ENCODE measurements at places on chromosomes 5 and 9.

DNA sequence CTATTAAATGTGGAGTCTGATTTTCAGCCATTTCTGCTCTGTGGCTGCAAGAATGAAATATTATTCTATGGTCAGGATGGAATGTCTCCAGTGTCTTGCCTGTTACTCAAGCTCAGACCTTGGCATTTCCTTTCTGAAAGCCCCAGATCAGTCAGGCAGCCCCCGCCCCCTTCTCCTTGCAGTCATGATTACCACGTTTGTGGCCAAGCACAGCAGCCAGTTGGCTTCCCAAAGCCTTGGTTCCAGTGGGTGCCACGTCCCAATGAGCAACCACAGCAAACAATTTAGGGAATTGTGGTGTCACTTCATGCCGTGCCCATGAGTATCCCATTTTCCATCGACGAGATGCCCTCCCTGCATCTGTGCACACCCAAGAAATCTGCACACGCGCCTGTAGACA is 9.7 kb upstream of the OBP2A start:
- DNase-seq = no peak

DNA sequence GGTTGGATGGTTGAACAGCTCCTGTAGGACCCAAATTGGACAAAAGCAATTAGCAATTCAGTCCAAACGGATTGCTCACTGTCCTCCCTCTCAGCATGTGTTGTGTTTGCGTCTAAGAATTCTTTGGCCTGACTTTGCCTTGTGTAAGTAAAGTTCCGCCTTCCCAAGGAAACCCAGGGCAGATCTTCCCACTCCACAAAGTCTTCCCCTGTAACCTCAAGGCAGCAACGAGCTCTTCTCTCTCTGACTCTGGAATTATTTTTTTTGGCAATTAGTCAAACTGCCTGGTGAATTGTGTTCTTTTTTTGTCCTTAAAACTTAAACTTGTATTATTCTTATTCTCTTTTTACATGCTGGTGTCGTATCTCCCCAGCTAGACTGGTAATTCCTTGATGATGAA is 20.7 kb upstream of the BASP1 start:
- DNase-seq = no peak

DNA sequence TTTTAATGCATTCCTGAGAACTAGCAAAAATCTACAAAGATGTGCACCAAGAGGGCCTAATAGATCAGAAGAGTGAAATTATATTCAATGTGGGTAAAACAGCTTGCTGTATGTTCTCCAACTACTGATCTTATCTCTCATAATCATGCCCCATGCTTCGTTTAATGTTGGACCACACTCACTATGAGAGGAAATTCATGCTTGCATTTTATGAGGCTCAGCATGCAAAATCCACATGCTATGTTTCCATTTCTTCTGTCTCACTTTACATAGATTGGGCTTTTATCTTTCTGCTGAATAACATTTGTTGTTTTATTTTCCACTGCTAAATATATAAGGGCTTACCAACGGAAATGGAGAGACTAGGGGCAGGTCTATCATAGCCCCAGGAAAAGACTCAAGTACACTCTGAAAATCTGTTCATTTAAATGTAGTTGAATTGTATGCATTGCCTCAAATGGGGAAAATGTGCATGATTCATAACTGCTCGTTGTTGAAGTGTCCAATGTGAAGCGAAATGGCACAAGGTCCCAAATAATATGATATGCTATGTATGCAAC is 474.2 kb downstream of the EFNA5 start:
- no peak for DNase-seq

DNA sequence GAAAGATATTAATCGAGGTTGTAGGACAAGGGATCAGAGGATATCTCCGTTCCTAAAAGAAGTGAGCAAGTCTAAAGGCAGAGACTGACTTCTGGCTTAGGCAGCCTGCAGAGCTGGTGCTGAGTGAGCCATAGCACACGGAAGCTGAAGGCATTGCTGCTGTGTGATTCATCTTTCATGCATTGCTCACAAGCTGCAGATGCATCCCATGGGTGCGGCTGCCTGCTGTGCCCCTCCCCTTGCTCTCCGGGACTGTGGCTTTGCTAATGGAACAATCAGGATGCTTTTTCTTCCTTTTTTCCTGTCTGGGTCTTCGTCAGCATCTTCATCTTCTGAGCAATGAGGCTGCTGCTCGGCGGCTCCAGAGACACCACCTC is 341.4 kb downstream of the DIRAS2 start:
- DNase-seq = no peak

DNA sequence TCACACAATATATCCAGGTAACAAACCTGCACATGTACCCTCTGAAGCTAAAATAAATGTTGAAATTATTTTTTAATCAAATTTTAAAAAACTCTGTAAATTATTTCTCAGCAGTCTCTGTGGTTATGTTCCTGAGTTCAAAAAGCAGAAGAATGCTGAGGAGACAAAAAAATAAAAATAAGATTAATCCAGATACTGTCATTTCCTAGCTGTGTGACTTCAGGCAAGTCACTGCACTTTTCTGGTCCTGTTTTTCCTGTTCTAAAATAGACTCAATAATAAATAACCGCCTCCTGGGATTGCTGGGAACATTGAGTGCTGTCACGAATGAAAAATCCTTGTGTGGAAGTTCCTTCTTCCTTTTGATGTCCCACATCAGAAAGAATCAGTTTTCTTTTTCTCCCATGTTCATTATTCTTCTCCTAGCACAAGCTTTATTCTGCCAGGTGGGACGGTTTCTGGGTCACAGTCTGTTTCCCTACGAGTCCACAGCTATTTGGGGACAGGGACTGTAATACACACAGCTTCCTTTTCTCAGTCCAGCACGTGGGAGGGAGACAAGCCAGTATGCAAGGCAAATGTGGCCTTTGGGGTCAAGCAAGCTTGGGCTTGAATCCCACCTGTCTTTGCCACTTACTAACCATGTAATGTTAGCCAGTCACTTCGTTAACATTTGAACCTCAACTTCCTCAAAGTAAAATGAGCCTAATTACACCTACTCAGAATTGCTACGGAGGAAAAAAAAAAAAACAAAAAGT is 156.9 kb downstream of the TRIM32 start:
- no peak for DNase-seq

GRCh38 chr5:141867651-141868050 is 10.6 kb downstream of the PCDH1 start:
- no peak for DNase-seq

- no peak for DNase-seq
Observed at GRCh38 chr9:76136986-76137385, 246.5 kb downstream of the PCSK5 start.

DNA sequence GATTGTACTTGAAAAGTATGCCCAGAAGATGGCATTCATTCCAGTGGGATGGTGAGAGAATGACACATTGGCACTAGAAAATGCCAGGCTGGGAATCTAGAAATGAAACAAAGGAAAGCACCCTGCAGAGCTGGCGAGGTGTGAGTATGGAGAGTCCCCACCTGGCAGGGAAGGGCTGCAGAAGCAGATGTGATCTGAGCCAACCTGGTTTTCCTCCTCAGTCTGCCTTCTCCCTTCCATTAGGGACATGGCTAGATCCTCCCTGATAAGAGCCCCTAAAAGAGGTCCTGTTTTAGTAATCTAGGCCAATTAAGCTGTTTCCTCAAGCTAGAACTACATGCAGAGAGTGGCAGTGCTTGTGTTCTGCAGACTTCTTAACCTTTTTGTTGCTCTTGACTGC is 24.7 kb upstream of the TNFSF15 start:
- no peak for DNase-seq

- no peak for DNase-seq
Observed at GRCh38 chr5:133017964-133018363, 8.4 kb downstream of the ZCCHC10 start.

- no peak for DNase-seq
Observed at GRCh38 chr9:26329974-26330373, 562.6 kb downstream of the CAAP1 start.

DNA sequence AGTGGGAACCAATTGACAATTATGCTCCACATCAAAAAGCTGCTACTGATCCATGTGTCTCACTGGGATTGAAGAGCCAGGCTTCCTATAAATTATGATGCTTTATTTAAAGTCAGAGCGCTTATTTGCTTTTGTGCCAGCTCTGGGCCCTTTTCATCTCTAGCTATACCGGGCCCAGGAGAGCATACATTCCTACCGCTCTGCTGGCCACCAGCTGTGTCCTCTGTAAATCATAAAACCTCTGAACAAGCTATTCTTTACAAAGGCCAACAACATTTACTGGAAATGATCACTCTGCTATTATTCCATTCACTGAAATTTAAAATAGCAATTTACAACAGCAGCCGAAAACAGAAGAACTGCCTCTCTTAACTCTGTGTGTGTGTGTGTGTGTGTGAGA is 86.6 kb downstream of the ZNF608 start:
- DNase-seq = no peak

GRCh38 chr5:95007921-95008597 is 276.8 kb downstream of the MCTP1 start:
- DNase-seq = no peak

DNA sequence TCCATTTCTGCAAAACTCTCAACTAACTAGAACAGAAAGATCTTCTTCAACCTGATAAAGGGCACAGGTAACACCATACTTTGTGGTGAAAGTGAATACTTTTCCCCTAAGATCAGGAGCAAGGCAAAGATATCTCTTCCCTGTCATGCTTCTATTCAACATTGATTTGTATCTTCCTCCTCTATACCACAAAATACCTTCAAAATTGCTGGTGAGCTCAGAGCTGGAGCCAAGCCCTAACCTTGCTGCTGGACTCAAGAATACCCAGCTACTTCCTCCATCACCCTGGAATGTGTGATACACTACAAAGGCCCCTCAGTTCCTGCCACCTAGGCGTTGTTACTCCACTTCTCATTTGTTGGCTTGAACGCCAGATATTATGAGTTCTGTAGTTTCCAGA is 499.0 kb downstream of the ACTL7B start:
- no peak for DNase-seq

DNA sequence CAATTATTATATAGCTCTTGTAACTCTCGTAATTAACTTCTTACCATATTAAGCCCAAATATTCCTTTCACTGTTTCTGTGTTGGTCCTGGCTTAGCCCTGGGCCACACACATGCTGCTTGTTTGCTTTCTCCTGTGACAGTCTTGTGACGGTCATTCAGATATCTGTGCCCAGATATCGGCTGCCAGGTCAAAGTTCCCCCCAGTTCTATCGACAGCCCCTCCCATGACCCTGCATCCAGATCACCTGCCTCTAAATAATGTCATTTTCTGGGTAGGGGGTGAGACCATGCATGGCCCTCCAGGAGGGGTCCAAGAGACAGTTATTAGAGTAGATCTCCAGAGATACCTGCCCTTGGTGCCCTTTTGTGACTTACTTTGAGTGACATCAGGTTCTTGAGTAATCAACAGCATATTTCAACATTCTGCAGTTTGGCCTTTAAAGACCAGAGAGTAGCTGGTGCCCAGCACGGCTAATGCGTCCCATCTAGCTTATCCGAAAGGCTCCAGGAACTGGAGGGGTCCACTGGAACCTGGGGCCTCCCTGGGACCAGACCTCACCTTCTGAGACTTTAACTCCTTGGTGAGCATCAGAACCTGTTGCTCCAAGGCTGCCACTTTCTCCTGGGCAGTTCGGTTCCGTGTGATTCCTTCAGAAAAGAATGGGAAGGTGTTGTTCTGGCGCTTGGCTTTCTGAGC is 26.9 kb downstream of the TBC1D2 start:
- no peak for DNase-seq

- DNase-seq = no peak
Observed at GRCh38 chr9:18726546-18726945, 252.6 kb downstream of the ADAMTSL1 start.

DNA sequence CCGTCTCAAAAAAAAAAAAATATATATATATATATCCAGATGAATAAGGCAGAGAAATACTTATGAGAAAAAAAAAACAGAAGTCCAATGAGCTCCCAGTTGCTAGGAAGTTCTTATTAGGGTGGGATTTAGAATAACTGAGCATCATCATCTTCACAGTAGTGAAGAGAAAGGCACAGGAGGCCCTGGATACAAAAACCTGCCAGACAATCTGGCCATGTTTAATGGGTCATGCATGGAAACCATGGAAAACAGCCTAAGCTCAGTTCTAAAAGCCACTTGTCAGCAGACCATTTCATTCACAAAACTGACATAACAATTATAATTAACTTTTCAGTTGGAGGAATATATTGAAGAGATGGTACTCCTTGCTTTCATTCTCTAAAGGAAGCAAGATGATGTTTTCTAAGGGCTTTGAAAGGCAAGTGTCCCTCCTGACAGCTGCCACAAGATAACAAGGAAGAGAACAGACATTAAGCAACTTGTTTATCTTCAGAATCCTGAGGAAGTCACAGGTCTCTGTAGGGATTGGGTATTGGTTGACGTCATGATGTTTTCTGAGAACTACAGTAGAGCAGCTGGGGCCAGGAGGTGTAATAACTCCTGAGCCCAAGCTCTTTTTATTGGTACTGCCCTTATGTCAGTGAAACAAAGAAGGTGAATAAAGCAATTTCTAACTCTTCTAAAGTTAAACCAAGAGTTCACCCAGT is 463.1 kb downstream of the DMAC1 start:
- no peak for DNase-seq

DNA sequence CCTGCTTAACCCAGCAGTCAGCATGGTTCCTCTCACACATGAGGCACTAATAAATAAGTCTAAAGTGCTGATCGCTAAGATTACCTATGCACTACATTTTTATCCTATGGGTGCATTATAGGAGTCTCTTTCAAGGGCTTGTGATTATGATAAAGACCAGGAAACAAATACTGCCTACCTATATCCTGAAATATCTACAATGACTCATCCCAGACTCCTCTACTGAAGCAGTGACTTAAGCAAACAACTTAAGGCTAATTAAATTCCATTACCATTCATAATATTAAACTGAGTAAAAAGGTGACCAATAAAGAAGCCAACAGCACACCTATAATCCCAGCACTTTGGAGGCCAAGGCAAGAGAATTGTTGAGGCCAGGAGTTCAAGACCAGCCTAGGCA is 338.4 kb downstream of the DNAH5 start:
- no peak for DNase-seq

- peak; percentile 31 for DNase-seq
Observed at GRCh38 chr9:129885018-129885669, 49.9 kb downstream of the USP20 start.

DNA sequence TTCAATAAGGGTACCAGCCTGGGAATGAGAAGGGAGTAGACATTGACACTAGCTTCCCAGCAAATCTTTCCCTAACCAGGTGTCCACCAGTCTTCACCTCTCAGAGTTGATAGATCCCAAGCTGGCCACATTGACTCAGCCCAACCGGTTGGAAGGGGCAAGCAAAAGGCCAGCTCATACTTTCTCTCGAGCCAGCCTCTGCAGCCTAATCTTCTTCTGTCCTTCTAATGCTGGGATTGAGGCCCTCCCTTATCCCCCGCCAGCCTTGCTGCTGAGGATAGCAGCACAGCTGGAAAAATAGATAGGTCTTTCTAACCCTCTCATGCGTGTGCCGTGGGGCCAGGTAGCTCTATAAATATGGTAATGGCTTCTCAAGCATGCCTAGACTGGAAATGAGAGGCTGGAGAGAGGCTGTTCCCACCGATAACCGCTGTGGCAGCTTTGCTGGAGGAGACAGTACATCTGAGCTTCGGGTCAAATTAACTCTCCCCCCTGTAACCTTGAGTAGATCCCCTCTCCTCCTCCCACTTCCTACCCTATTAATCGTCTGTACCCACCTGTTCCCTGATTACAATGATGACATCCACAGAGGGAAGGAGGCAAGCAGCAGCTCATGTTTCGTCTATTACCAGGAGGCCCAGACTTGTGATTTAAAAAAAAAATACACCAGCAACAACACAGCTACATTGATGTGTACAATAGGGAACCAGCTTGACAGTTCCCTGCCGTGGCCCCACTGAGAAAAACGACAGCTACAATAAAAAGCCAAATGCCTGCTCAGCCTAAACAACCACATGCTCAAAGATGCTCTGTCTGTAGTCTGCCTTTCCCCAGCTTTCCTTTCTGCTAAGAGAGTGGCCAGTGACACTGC is 219.9 kb upstream of the BRINP1 start:
- DNase-seq = no peak

Measured in WTC11 (cell line).